ENCODE measurements at places on chromosomes 3 and 15.

DNA sequence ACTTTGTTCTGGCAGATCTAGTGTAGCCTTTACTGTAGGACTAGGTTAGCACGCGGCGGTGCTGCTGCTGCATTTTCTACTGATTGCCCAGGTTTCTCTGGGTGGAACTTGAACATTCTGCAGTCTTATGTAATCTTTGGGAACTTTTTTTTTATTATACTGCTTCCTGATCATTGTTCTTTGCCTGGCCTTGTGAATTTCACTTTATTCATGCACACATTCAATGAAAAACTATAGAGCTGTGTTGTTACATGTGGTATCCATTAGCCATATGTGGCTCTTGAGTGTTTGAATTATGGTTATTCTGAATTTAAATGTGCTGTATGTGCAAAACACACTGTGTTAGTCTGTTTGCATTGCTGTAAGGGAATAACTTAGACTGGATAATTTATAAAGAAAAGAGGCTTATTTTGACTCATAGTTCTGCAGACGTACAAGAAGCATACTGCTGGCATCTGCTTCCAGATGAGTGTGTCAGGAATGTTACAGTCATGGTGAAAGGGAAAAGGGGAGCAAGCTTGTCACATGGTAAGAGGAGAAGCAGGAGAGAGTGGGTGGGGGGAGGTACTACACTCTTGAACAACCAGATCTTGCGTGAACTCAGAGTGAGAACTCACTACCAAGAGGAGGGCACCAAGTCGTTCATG, 26.5 kb downstream of the MEF2A start:
- no peak for DNase-seq

- peak; percentile 4 for DNase-seq
Measured at GRCh38 chr3:119098619-119099222, 47.2 kb upstream of the TEX55 start.

GRCh38 chr15:48643206-48643605, 2.3 kb downstream of the FBN1 start:
- DNase-seq: no peak

DNA sequence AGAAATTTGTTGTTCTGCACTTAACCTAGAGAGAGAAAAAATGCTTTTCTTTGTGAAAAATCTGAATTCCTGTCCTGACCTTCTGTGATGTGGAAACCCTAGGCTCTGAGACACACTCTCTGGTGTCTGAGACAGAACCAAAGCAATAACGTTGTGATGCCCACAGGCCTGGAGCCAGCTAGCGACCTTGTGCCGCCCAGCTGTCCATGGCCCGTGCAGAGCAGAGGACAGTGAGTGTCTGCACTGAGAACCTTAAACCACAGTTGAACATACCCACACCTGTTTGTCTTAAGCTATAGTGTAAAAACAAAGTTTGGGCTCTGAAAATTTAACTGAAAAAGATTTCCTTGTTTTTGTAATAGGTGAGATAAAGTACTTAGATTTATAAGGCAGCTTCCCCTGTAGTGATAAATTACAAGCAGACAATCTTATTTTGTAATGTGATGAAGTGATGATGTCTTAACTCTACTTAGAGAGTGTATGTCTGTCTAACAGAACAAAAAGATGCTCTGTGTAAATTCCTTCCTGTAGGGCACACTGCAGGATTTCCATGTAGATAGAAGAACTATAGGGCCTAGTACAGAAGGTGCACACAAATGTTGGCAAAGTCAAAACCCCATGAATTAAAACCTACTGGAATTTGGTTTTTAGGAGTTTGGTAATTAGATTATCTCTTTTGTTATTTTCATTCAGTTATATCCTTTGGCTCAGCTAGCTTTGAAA, 62.7 kb downstream of the SNRK start:
- no peak for DNase-seq

GRCh38 chr3:4930501-4930900, 48.7 kb upstream of the BHLHE40 start:
- no peak for DNase-seq

- DNase-seq: no peak
Measured at GRCh38 chr15:92614791-92615785, 40.5 kb downstream of the FAM174B start.

DNA sequence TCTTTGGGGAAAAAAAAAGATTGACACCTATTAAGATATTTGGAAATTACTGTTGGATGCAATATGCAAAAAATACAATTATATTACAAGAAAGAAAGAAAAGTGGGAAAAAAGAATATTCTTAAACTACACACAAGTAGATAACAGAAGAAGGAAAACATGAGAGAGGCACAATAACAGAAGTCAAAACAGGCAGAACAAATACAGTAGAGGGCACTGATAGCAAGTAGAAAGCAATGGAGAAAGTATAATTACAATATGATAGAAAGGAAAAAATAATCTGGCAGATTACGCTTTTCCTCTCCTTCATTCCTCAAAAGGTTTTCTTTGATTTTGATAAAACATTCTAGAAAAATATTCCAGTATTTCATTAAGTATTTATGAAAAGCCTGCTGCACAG, 72.1 kb downstream of the ADAM10 start:
- DNase-seq: no peak
